ENCODE measurements at places on chromosomes 16 and 17.

DNA sequence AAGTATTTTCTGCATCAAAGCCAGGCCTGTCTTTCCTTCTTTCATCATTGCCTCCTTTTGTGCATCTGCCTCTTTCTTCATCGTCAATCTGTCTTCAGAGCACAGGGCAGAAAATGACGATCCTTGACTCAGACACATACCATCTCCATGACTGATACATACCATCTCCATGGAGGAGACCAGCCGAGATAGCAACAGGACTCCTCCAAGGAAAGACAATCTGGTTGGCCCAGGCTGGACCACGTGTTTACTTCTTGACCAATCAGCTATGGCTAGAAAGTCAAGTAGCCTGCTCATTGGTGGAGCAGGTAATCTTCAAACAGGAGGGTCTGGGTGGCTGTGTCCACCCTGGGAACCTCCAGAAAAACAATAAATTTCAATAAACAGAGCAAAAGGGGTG lies 164.6 kb downstream of the CPPED1 start:
- DNase-seq: no peak

GRCh38 chr17:34675605-34676004 lies 96.2 kb downstream of the TMEM132E start:
- DNase-seq: no peak

- no peak for DNase-seq
Observed at GRCh38 chr17:42818379-42818778, 5.7 kb downstream of the BECN1 start.

DNA sequence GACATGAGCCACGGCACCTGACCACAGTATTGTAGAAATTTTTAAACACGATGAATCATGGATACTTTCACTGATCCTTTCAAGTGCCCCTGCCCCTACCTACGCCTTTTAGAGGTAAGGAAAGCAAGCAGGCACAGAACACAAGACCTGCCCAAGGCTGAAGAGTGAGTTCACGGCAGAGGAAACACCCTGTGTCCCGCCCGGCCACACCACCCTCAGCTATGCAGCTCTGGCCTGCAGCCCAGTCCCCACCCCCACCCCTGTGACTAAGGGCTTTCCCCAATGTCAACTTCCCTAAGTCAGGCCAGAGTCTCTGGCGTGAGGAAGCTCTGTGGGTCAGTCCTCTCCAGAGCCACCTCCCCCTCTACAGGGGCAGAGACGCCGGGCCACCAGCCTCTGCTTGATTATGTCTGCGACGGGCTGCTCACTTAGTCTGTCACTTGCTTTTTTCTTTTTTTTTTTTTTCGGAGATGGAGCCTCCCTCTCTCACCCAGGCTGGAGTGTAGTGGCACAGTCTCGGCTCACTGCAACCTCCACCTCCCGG lies 8.4 kb downstream of the SLC16A5 start:
- DNase-seq: no peak

- DNase-seq: no peak
Observed at GRCh38 chr17:72466199-72466598, 345.4 kb downstream of the SOX9 start.

DNA sequence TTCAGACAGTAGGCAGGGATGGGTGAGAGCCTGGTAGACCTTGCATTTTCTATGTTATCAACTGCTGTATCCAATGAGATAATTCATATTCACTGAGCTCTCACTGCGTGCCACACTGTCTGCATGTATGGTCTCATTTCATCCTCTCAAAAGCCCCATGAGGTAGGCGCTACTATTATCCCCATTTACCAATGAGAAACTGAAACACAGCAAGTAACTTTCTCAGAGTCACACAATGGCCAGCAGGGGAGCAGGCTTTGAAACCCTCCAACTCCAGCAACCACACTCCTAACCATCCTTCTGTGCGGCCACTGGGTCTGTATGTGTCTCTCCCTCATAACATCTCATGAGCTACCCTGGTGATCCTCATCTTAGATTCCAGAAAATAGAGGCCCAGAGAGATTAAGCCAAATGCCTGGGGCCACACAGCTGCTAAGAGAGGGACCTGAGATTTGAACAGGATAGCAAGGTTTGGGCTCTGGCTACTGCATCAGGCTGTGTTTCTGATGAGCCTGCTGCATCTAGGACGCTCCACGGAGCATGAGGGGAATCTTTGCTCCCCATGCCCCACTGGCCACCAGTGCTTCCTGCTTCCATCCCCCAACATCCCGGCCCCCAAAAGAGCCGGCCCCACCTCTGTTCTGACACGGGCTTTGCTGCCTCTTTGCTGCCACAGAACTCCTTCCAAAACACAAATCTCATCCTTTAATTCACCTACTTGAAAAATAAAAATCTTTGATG lies 3.2 kb downstream of the CCR7 start:
- DNase-seq: no peak

GRCh38 chr16:86524029-86524428 lies 13.7 kb downstream of the FOXF1 start:
- DNase-seq: no peak

- DNase-seq: no peak
Observed at GRCh38 chr16:77759201-77759600, 29.2 kb upstream of the VAT1L start.

Measured in SHP77 treated with DMSO at 0.1 percent for 48 hours (cell line).